CD4-positive, alpha-beta T cell treated with Interleukin-4 for 4 hours (primary cell): ENCODE measurements at places on chromosomes 7 and 10.

GRCh38 chr10:54665095-54665494 is 135.9 kb downstream of the PCDH15 start:
- no peak for DNase-seq

GRCh38 chr7:154975984-154976383 is 26.9 kb downstream of the PAXIP1 start:
- no peak for DNase-seq

GRCh38 chr10:110233846-110234245 is 26.4 kb downstream of the MXI1 start:
- no peak for DNase-seq

DNA sequence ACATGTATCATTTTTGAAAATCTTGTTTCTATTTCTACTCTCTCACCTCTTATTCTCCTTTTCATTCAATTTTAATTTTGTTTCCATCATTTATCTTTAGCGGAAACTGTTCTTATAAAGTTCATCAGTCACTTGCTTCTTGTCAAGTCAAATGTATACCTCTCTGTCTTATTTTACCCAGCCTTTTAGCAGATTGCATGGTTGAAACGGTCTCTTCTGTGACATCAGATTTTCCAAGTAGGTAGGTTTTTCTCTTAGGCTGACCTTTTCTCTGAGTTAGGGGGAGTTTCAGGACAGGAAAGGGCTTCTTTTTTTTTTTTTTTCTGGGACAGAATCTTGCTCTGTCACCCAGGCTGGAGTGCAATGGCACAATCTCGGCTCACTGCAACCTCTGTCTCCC is 195.5 kb downstream of the CDK14 start:
- no peak for DNase-seq

DNA sequence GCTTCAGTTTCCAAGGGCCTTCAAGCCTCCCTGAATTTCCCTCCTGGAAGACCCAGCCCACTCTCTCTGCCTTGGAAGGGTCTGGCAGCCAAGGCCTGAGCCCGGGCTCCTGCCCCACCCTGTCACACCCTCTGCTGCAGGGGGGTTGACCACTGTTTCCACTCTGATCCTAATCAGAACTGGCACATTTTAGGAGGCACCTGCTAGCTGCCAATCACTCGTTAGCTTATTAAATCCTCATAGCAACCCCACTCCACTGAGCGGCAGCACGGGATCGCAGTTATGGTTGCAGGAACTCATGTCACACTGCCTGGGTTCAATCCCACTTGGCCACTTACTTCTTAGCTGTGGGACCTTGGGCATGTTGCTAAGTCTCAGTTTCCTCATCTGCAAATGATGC is 12.9 kb downstream of the HSPB1 start:
- DNase-seq = no peak
